ENCODE measurements at places on chromosomes 7 and 10. TPM values are rescaled to one million over a fixed set of nuclear protein-coding genes. Genes with fewer than 3 reads are reported as not detected.

DNA sequence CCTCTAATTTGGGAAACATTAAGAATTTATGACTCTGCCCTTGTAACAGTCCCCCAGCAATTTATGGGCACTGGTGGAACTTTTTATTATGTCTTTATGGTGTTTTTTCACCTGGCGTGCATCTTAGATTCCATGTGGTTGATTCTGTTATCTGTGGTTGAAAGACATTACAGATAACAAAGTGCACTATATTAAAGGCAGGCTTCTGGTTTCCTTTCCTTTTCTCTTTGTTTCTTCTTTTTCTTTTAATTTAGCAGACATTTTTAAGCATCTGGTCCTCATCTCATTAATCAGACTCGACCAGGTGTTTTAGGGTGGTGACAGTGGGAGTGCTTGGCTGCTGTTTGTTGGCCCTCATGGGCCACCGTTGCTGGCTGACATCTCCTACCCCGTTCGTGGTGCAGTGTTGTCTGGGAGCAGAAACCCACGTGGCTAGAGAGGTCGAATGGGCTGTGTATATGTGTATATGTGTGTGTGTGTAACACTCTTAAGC is 77.4 kb downstream of the LRMDA start:
- H3K36me3 ChIP-seq = no peaks in the 10 kb centered on the region
- no peaks in the 10 kb centered on the region for H3K27me3 ChIP-seq
- no peak for DNase-seq

Gene TMEM140
- 9.5 TPM for total RNA-seq

- no peak for DNase-seq
- peaks cover 48% of the 10 kb centered on the region for H3K36me3 ChIP-seq
- peaks cover 60% of the 10 kb centered on the region for H3K4me1 ChIP-seq
- H3K4me3 ChIP-seq = peak overlapping the region; percentile 78
- H3K27me3 ChIP-seq = no peaks in the 10 kb centered on the region
- H3K27ac ChIP-seq = peak overlapping the region; percentile 94
These were observed 756 bp upstream of the SEC24C start for GRCh38 chr10:73743327-73743904.

GRCh38 chr7:139699640-139700504 is 77.9 kb downstream of the HIPK2 start:
- H3K27ac ChIP-seq = no peak overlapping the region
- H3K27me3 ChIP-seq = no peaks in the 10 kb centered on the region
- H3K4me3 ChIP-seq = no peak overlapping the region
- DNase-seq = no peak
- peaks cover 12% of the 10 kb centered on the region for H3K4me1 ChIP-seq

- DNase-seq = no peak
- peaks cover 52% of the 10 kb centered on the region for H3K4me1 ChIP-seq
- H3K4me3 ChIP-seq = no peak overlapping the region
- H3K27ac ChIP-seq = peak overlapping the region; percentile 77
These were observed 21.8 kb downstream of the PWWP2B start for GRCh38 chr10:132418527-132419416.
